CD4-positive, alpha-beta memory T cell (primary cell): ENCODE measurements at places on chromosomes 7 and 10.
A peak's percentile ranks its signal among the peaks of the same experiment; 100 is the strongest.

- DNase-seq, result no peak
Measured at GRCh38 chr10:26781797-26782196, 79.0 kb downstream of the ABI1 start.

DNA sequence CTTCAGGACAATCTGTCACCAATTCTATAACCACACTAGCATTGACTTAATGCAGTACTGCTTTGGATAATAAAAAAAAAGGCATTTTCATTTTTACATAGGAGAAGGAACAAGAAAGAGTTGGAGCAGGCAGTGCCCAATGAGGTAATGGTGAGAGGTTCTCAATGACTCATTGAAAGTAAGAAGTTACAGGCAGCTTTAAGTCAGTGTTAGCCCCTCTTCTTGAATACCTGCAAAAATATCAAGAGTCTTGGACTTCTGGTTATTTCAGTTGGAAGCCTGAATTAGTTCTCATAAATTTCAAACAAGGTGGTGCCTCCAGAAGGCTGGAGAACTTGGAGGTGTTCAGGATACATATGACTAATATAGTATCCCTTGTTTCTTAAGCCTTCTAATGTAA is 422.5 kb downstream of the HTR7 start:
- DNase-seq, result no peak

DNA sequence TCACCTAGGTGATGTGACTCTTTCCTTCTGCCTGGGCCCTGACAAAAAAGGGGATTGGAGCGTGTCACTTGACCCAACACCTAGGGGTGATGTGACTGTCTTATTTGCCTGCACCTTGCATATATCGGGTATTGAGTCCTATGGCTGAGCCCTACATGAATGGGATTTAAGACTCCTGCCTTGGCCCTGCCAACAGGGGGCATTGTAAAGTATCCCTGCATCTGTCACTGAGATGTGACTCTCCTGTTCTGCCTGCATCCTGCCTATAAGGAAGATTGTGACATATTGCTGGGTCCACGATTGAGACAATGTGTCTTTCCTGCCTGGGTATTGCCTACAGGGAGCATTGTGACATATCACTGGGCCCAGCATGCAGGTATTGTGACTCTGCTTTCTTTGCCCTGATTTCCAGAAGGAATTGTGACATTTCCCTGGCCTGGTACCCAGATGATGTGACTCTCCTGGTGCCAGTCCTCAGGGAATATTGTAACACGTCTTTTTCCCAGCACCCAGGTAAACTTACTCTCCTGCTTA is 14.2 kb upstream of the ZNF107 start:
- DNase-seq, result no peak

GRCh38 chr7:69187824-69188333 is 410.4 kb upstream of the AUTS2 start:
- DNase-seq, result no peak

DNA sequence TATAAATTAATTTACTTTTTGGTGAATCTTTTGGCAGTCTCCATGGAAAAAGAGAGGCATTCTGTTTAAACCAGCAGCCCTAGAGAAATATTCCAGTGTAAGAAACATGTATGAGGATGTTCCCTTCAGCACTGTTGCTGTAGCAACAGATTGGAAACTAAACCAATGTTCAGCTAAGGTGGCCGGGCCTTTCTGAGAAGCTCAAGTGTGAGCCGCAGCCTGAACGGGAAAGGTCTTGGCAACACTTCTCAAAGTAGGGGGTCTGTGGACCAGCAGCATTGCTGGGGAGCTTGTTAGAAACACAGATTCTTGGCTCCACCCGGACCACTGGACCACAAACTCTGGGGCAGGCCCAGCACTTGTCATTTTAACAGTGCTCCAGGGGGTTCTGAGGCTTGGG is 36.2 kb downstream of the RAMP3 start:
- no peak for DNase-seq

- no peak for DNase-seq
Measured at GRCh38 chr10:102010961-102011360, 45.0 kb downstream of the ARMH3 start.

DNA sequence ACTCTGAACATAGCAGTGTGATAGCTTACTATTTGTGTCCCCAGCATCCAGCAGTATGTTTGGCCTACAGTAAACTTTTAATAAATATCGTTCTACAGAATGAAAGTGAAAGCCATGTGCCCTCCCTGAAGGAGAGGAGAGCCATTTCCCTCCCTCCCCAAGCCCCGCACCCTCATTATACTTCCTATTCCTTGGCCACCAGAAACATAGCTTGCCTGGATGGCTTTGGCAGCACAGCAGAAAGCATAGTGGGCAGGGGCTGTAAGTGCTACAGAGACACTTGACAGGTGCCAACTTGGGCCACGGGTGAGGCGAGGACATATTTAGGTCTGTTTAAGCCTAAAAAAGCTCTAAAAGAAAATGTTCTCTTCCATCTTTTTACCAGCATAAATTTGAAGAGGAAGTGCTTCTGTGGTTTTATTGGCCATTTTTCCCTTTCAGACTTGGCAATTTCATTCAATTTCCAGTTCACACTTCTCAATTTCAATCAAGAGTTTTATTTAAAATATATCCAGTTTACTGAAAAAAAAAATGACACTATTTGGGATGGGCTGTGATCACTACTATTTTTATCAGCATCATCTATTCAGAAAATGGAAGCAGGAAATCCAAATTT is 12.7 kb downstream of the HHEX start:
- no peak for DNase-seq

- DNase-seq, result no peak
Measured at GRCh38 chr10:4662576-4663161, 163.3 kb upstream of the AKR1E2 start.

DNA sequence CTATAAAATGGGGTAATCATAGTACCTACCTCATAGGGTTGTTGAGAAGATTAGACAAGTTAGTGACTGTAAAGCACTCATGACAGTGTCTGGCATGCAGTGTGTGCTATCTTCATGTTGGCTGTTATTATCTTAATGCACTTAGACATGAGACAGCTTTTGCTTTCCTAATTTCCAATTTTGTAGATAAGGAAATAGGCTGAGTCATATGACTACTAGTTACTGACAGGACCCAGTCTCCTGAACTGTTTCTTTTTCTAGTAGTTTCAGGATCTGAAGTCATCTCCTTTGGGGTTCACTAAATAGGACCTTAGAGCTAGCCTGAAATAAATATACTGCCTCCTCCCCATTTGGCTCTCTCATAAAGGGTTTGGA is 74.2 kb downstream of the SNX10 start:
- DNase-seq, result no peak

DNA sequence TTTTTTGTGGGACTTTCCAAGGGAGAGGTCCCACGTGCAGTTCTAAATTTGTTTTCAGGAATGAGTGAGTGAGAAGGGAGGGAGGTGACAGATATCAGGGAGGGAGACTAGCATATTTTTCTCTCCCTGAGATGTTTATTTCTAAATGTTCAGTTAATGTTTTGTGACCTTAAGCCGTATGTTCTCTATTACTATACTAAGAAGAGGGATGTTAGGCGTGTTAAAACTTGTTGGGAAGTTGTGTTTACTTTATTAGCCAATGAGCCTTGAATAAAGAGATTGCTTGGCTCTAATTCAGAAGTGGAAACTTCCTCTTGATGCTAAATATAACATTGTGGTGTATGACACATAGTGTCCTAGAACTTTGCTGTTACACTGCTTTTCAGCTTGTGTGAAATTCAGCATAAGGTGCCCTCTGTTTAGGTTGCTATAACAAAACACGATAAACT is 37.3 kb downstream of the DNAH11 start:
- DNase-seq, result no peak

GRCh38 chr10:74896788-74897527 is 70.6 kb downstream of the KAT6B start:
- no peak for DNase-seq

- no peak for DNase-seq
Measured at GRCh38 chr10:80407812-80408241, 524 bp upstream of the PRXL2A start.

- DNase-seq, result peak; percentile 50
Measured at GRCh38 chr10:80473692-80474596, 19.8 kb downstream of the TSPAN14 start.

DNA sequence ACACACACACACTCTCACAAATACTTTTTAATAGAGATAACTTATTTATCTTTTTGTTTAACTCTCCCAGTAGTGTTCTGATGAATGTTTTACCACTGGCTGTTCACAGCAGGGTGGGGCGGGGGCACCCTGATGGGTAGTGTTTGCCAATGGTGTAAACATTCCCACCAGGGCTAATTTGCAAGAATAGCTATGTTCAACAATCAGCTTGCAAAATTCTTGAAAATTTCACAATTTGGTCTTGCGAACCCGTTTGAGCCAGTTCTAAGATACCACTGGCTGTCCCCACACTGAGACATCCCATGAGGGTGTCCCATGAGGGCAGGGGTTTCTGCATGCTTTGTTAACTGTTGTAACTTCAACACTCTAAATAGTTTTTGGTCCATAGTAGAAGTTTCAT is 348.5 kb downstream of the CXCL12 start:
- no peak for DNase-seq

DNA sequence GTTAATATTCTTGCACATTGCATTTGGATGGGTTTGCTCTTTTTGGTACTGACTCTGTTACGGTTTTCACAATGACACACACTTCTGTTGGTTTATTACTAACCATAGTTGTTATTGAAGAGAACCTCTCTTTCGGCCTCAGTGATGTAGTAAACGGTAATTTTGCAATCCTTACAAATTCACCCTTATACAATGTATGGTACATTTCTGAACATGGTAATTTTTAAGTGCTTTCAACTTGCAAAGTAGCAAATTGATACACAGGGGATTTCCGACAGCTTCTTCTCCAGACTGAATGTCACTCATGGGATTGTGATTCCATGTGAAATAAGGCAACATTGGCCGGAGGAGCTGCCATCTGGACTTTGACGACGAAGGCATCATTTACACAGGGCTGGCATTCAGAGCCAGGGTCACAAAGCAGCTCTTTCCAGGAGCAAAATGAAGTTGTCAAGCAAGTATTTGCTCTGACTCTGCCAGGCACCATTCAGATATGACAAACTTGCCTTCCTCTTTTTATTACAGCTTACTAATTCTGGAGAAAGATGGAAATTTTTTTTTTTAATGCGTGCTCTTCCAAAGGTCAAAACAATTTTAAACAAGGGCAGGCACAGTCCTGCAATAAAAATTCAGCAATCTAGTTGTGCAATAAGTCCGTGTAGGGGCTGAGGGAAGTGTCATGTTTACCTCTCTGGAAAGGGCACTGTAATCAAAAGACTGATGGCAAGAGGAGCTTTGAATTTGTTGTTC is 711.5 kb upstream of the C7orf33 start:
- no peak for DNase-seq

- no peak for DNase-seq
Measured at GRCh38 chr7:144378651-144379050, 23.4 kb downstream of the ARHGEF5 start.

GRCh38 chr7:7687800-7688199 is 30.6 kb downstream of the RPA3 start:
- no peak for DNase-seq

DNA sequence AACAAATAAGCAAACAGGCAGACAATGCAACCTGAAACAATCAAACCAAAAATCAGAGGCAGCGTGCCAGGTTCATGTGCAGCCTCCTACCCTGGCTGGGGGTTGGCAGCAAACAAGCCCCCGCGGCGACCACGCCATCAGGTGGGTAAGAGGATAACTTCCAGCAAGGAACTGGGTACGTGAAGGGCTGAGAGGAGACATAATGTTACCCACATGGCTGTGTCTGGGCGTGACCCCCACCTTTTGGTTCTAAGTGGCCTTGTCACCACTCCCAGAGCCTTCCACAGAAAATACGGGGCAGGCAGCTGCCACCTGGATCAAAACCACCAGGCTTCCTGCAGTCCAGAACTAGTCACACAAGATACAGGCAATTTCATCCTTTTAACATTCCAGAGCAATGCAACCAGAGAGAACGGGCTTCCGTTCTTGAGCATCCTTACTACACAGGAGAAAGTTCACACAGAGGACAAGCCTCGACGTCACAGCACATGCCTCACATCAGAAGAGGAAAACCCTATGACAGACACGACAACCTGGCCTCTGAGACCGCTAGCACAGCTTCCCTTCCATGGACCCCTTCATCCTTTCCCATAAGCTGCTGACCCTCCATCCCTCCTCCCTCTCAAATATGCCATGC is 171.0 kb downstream of the GRID1 start:
- no peak for DNase-seq

DNA sequence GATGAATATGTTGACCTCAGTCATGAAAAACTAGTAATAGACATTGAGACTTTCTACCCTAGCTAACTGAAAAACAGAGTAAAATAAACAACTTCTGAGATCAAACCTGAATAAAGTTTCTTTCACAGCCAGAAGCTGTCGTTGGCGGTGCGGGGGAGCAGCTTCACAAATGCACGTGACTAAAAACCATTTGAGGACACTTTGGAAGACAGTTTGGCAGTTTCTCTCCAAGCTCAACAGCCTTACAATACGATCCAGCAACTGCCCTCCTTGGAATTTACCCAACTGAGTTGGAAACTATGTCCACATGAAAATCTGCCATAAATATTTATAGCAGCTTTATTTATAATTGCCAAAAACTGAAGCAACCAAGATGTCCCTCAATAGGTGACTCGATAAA is 63.1 kb downstream of the CYTH3 start:
- DNase-seq, result no peak

DNA sequence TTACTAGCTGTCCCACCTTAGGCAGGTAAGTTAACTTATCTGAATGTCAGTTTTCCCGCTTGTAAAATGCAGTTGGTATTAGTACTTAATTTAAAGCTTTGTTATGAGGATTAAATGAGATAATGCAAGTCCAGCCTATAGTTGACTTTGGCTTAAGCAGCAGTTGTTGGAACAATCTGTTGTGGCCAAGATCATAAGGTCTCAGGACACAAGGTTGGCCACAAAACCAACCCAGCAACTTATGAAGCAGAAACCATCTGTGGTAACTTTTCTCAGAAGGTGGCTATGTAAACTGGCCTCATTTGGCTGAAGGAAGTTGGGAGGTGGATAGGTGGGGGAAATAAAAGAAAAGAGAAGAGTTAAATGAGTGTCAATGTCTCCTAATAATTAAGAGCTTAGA is 29.4 kb downstream of the ENTPD1 start:
- DNase-seq, result no peak
